Choroid plexus epithelial cell (primary cell): ENCODE measurements at places on chromosomes 12 and 14.

DNA sequence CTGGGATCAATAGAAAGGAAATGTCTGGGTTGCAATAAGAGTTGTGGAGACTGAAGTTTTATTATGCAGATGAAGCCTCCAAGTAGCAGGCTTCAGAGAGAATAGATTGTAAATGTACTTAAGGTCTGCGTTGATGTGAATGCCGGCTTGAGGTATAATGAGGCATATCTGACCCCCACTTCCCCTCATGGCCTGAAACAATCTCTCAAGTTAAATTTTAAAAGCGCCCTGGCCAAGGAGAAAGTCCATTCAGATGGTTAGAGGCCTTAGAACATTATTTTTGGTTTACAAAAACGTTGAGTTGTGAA lies 28.3 kb upstream of the HIGD1C start:
- no peak for DNase-seq

GRCh38 chr12:91104812-91105466 lies 6.4 kb downstream of the LUM start:
- no peak for DNase-seq

DNA sequence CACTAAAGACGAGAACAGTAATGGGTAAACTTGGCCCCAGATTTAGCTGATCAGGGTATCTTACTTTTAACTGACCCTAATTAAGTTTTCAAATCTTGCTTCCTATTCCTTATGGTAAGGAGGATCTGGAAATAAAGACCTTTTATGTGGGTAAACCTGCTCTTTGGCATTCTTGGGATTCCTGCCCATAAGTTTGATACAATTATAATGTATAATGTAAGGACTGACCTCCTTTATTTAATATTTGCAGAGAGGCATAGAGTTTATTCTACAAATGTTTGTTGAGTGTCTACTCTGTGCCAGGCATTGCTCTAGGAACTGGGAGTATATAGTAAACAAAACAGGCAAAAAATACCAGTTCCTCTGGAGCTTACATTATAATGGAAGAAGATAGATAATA lies 4.4 kb upstream of the PRDM4 start:
- no peak for DNase-seq

GRCh38 chr14:77286576-77286975 lies 15.6 kb upstream of the NGB start:
- no peak for DNase-seq

GRCh38 chr14:96181186-96182056 lies 23.2 kb upstream of the BDKRB2 start:
- DNase-seq, result no peak
